Transverse colon (tissue), 4 donors: ENCODE measurements at places on chromosomes 1 and 21.
A peak's percentile ranks its signal among the peaks of the same experiment; 100 is the strongest.

DNA sequence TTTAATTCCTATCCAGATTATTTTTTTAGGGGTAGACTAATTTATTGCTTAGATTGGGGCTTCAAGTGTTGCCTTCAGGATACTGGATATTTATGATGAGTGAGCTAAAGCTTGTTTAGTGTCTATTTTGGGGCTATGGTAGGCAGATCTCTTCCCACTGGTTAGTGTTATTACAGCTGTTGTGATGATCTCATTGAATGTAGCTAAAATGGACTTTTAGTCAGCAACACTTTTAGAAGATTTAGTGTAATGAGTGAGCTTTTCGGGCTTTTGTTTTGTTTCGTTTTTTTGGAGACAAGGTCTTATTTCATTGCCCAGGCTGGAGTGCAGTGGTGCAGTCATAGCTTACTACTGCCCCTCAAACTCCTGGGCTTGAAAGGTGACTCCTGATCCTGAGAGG, 14.2 kb downstream of the THRAP3 start:
- no peak for DNase-seq

DNA sequence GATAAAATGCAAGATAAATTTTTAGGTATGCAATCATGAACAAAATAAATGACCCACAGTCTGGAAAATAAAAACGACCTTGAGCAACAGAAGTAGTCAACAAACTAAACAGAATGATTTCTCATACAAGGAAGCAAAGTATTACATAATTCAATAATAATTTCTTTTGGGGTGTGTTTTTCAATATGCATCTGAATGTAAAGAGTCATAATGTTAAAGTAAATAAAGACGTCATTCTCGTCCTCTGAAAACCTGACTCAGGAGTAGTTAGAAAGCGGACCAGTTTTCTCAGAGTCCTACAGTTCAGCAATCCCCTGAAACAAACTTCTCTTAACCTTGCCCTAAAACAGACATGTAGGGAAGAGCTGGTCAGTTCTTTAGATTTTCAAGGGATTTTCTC, 18.6 kb downstream of the CDC42BPA start:
- no peak for DNase-seq

- no peak for DNase-seq
Measured at GRCh38 chr1:67791686-67792085, 41.6 kb downstream of the GNG12 start.

GRCh38 chr1:205811660-205812059, 1.3 kb downstream of the SLC41A1 start:
- DNase-seq, result no peak

GRCh38 chr1:61828805-61829204, 86.5 kb downstream of the PATJ start:
- no peak for DNase-seq

DNA sequence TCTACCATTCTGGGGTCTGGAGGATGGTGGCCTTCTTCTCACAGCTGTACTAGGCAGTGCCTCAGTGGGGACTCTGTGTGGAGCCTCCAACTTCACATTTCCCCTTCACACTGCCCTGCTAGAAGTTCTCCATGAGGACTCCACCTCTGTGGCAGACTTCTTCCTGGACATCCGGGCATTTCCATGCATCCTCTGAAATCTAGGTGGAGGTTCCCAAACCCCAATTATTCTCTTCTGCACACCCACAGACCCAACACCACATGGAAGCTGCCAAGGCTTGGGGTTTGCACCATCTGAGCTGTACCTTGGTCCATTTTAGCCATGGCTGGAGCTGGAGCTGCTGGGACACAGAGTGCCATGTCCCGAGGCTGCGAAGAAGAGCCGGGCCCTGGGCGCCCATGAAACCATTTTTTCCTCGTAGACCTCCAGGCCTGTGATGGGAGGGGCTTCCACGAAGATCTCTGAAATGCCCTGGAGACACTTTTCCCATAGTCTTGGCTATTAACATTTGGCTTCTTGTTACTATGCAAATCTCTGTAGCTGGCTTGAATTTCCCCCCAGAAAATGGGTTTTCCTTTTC, 170.5 kb downstream of the FOXD2 start:
- DNase-seq, result no peak

DNA sequence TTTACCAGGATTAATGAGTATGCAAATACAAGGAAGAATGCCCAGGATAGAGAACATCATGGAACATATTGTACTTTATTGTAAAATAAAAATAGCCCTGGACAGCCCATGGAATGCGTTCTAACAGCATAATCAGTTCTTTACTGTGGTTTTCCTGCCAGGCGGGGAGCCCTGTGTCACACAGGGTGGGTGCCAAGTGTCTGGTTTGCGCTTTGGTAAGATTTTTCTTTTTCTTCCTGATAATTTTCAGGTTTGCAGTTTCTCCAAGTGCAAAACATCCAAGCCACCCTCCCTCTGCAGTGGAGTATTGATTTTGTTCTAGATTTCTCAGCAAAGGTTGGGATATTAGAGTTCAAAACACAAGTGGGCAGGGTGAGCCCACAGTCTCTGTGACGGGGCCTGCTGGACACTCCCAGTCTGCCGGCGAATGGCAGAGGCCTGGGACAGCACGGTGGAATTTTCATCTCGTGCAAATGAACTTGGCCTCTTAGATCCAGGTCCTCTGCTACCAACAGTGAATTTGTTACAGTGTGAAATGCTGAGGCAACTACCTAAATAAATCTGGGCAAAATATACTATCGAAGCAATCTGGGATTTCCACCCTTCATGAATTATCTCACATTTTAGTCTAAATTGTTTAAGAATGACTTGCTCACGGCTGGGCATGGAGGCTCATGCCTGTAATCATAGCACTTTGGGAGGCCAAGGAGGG, 15.6 kb upstream of the KCNJ15 start:
- DNase-seq, result no peak

DNA sequence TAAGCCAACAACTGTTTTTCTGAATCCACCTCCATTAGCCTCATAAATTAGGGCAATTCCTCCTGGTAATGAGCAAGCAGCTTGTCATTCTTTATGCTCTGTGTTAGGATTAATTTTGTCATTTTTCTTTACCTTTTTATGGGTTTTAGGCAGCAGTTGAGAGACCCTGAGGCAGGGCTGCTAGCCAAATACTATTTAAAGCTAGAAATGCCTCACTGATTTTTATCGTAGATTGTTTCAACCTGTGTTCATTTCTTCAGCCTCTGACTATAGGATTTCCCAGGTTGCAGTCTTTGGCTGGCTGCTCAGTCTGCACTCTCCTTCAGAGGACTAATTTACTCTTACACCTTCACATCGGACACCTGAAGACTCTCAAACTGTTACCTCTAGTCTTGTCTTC, 61.9 kb upstream of the RABGAP1L start:
- DNase-seq, result no peak

DNA sequence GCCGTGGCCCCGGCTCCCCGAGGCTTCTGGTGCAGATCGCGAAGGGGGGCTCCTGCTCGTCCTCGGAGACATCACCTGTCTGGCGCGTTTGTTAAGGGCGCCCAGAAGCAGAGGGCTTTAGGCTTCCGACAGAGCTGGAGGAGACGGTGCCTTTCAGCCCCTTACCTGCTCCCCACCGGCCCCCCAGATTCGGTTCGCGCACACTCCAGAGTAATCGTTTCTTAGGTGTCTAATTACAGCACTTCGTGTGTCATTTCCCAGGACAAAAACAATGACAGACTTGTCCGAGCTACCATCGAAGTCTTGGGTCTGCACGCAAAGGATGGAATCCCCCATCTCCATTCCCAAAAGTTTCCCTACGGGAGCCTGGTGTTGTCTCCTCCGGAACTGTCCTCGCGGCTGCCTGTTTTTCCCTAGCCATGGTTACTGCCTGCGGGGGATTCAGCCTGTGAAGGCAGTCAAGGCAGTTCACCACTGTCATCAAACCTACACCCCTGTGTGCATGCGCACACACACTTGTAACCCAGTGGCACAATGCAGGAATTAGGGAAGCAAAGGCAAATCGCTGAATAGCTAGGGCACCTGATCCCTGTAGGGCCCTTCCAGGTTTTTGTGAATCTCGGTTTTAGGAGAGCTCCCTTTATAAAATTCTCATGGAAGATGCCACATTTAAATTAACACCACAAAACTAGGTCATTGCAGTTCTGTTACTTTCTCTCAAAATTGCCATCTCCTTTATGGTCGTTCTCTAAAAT, 738 bp upstream of the CDC42BPA start:
- peak; percentile 43 for DNase-seq

DNA sequence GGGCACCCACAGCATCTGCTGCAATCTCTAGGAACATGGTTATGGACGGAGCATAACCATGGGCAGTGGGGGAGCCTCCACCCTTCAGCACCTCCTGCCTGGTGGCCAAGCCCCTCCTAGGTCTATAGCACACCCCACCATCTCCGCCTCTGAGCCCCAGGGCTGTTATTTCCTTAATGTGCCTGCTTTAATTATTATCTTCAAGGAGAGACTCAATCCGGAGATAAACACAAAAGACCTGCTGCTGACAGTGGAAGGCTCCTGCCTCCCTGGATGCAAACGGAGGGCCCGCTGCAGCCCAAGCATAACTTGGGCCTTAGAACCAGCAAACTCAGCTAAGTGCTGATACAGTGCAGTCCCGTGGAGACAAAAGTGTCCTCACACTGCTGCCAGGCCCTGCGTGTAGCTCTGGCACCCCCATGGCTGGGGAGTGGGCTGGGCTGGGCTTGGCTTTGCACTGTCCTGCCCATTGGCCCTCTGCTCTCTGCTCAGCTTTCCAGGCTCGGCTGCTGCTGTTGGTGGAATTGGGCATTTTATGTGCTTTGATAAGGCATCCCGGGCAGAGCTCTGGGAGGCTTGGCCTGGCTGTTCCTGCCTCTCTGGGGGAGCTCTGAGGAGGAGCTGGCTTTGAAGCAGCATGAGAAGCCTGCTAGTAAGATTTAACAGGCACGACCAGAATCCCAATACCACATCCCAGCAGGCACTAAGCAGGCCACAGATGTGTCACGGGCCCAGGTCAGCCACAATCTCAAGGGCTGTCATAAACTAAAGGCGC, 620.2 kb downstream of the PTPRU start:
- DNase-seq, result no peak

- DNase-seq, result peak; percentile 51
Measured at GRCh38 chr21:44294391-44295162, 5.3 kb upstream of the PFKL start.

- DNase-seq, result no peak
Measured at GRCh38 chr21:26179501-26179900, 8.9 kb upstream of the APP start.

DNA sequence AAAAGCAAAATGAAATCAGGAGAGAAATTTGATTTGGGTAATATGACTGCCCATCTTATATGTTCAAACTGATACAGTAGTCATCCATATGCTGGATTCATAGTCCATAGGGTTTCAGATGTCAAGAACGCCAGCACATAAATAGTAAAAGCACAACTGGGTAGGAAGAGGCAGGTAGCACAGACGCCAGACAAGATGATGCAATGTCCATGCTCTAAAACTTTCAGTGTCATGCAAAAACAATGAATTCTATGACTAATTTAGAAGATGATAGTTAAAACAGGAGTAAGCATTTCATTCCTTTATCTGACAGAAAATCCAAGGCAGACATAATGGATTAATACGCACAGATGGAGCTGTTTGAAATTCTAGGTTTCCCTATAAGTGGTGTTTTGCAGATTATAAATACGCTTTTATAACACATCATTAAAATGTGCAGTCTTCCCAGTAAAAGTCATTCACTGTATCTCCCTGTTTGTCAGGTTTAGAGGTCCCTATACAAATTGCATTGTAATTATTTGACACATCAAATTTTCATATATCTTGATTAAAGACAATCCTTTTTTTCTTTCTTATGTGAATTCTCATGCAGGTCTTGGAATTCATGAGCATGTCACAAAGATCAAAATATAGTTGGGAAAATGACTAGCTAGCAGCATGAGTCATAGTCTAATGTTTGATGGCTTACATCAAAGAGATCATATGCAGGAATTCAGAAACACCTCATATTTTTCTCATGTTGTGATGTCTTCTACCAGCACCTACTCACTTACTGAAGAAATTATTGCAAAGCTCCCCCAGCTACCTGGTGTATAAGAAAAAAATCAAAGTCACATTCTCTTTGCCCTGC, 139.9 kb downstream of the DSCAM start:
- no peak for DNase-seq

- peak; percentile 15 for DNase-seq
Measured at GRCh38 chr1:59565611-59566410, 248.9 kb upstream of the HOOK1 start.

DNA sequence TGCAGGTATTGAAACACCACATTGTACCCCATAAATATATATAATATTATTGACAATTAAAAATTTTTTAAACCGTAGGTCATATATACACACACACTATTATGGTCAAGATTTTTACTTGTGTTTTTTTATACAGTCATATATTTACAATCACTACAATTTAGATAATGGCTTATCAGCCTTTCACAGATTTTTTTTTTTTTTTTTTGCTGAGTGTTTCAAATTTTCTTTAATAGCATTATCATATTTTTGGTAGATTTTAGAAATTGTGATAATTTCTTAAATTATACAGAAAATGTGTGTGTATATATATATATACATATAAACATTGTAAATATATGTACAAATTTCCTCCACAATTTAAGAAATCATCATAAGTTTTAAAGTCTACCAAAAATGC, 68.6 kb upstream of the RGS2 start:
- DNase-seq, result no peak

GRCh38 chr21:44828362-44829056, 10.6 kb upstream of the SUMO3 start:
- DNase-seq, result no peak

DNA sequence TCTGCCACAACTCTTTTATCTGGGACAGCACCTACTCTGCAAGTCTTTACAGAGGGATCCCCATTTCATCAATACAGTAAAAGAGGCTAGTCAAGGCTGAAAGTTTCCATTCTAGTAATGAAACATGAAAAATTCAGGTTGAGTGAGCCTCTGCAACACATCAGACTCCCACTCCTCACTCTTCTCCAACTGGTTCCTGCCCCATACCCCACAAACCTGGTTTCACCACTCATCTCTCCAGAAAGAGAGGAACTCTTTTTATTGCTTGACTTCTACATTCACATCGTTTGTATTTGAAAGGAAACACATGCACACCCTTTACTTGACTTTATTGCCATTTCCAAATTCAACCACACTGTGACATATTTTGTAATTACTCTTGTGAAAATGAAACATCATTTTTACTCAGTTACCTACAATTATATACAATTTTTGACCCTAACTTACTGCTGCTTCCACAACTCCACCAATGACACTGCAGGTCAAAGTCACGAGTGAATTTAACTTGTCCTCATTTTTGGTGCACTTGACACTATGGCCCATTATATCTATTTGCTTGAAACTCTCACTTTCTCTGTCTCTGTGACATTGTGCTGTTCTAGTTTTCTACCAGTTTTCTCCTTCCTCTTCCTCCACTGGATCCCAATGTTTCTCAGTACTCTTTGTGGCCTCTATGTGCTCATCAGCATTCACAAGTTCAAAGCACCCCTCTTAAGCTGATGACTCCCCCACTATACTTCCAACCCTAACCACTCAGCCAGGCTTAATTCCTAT, 8.0 kb downstream of the STX6 start:
- no peak for DNase-seq

DNA sequence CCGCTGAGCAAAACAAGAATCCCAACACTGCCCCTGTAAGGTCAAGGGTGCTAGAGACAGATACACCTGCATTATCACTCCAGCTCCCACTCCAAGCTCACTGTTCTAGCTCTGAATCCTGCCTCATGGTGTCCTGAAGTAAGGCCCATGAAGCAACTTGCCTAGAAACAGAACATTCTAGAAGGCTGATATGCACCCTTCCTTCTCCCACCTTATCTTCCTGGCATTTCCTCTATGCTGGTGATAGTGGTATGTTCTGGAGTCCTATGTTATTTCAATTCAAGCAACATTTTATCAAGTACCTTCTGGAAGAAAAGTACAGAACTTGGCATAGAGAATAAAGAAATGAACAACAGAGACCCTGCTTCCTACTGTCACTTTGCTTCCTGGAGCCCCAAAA, 317.1 kb upstream of the KAZN start:
- DNase-seq, result no peak

GRCh38 chr1:1199961-1200875, 6.2 kb downstream of the TNFRSF18 start:
- peak; percentile 11 for DNase-seq
